ENCODE measurements at places on chromosomes 2 and 18.

DNA sequence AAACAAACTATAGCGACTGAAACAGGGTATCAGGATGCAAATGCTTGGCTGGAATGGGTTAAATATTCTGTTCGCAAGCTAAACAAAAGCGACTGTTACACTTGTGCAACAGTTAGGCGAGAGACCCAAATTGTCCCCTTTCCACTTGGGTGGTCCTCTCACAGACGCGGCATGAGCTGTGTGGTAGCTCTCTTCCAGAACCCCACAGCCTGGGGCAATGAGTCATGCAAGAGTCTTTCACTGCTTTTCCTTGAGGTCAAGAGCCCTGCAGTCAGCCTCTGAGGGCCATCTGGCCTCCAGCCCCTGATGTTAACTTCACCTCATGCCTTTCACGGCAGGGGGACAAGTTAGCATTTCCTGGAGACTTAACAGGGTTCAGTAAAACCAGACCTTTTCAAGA, 25.7 kb downstream of the SULT1C4 start:
- no peak for DNase-seq

DNA sequence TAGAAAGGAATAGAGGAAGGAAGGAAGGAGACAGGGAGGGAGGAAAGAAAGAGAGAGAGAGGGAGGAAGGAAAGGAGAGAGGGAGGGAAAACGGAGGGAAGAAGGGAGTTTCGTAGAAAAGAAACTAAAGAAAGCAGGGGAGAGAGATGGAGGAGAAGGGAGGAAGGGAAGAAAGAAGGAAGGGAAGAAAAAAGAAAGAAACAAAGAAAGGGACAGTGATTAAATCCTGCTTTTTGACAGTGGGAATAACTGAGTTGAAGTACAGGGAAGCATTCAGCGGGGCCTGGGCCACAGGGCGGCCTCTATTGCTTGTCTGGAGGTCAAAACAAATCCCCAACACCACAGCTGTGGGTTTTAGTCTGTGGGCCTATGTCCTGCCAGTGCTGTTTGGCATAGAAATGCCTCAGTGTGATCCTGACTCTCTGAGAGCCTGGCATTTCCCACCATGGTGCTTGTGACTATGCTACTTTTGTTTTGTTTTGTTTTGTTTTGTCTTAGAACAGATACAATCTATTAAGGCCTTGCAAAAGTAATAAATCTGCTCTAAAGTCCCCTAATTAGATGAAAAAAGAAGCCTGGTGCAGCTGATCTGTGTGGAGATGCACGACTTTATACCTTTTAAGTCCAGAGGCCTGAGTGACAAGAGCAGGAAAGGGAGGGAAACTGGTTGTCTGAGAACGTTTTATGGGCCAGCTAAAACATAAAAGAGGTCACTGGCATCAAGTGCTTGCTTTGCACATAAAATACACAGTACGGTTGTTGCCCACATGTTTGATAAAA, 40.0 kb downstream of the IL1RL2 start:
- DNase-seq: no peak

DNA sequence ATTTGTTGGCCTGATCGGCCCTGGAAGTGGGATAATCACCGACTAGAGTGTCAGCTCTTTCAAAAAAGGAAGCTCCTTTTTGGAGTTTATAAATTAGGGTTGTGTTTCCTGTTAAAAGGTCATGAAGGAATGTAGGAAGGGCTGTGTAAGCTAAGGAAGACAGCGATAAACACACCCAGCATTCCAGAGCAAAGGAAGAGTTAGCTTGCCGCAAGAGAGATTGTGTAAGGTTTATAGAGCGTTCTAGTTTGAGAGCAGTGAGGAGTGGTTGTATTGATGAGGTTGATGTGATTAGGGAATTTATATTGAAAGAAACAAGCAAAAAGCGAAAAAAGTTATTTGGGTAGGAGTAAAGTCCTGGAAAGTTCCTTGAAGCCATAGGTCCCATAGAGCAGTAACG, 3.5 kb upstream of the ILKAP start:
- no peak for DNase-seq

DNA sequence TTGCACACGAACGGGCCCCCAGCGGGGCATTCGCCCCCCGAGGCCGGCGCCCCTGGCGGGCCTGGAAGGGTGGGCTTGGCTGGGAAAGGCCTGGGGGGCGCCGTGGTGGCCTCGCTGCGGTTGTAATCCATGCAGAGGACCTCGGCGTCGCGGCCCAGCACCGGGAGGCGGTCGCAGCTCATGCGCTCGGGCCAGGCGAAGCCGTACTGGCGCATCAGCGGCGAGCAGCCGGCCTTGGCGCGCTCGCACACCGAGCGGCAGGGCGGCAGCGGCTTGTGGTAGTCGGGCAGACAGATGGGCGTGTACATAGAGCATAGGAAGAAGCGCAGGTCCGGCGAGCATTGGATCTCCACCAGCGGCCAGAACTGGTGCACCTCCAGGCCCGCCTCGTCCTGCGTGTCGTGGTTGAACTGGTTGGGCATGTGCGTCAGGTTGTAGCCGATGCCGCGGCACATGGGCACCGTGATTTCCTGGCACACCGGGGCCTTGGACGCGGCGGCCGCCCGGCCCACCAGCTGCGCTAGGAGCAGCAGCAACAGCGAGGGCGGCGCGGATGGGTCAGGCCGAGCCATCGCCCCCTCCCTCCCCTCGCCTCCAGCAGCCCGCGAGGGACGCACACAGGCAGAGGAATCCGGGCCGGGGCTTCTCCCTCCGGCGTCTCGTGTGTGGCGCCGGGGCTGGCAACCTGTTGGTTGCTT, 1.4 kb downstream of the FZD5 start:
- DNase-seq: no peak

DNA sequence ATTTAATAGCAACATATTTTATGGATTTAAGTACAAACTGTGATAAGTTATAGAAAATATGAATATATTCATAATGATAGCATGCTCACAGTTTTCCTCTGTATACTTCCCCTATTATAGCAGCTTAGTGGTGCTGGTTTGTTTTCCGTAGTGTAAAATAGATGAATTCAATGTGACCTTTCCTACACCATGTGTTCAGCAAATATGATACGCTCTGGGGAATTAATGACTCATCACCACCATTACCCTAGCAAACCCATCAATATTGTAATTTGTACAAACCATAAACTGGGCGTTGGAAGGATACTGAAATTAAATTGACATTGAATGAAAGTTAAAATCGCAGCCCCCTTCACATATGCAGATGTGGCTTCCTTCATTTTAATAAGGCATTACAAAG, 58.7 kb upstream of the CDH19 start:
- no peak for DNase-seq

GRCh38 chr2:172095905-172096625, 6.6 kb downstream of the DLX2 start:
- DNase-seq: no peak

DNA sequence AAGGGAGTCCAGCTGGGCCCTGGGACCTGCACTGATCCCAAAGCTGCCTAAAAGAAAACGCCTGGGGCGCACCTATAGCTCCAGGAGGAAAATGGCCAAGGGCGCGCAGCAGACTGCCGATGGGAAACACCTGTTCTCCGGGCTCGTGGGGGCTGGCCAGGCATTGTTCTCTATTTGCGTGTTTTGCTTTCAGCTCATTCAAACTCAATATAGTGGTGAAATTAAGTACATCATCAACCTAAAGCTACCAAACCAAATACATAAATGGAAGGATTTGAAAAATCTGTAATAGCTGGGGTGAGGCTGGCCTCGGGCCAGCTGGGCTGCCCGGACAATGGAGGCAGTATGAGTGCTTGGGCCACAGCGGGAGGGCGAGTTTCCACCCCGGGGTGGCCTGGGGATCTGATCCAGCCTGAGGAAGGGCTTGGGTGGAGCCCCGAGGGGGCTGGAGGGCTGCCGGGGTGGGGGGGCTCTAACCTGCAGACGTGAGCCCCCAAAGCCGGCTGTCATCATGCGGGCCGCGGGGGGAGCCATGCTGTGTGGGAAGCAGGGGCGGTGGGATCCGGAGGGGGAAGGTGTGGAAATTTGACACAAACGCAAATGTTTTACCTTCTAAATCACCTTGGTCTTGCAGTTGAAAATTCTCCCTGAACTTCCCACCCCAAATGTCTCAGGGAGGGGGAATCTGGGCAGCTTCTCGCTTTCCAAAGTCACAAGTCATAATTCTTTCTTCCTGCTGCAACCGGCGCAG, 77.6 kb downstream of the ASB1 start:
- DNase-seq: no peak

DNA sequence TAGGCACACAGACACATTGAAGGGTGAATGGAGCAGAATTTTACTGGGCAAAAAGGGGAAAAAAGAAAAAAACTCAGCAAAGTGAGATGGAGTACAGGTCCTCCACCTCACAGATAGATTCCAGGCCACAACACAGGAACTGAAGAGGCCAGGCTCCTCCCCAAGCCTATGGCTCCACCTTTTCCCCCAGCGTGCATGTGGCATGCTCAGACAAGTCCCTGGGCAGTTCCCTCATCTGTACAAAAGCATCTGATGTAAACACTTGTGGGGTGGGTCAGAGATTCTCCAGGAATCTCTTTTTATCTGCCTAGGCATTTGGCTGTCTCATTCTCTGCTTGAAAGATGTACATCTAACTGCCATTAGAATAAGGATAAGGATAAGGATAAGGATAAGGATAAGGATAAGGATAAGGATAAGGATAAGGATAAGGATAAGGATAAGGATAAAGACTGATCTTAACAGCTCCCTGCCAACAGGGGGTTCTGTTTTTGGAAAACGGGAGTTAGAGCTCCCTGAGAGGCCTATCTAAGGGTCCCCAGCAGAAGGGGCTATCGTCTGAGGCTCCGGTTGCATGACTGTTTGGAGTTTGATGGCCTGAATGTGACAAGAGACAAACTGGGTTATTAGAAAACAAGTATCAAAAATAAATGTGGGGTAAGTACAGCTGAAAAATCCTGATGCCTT, 17.2 kb upstream of the ASXL3 start:
- no peak for DNase-seq

DNA sequence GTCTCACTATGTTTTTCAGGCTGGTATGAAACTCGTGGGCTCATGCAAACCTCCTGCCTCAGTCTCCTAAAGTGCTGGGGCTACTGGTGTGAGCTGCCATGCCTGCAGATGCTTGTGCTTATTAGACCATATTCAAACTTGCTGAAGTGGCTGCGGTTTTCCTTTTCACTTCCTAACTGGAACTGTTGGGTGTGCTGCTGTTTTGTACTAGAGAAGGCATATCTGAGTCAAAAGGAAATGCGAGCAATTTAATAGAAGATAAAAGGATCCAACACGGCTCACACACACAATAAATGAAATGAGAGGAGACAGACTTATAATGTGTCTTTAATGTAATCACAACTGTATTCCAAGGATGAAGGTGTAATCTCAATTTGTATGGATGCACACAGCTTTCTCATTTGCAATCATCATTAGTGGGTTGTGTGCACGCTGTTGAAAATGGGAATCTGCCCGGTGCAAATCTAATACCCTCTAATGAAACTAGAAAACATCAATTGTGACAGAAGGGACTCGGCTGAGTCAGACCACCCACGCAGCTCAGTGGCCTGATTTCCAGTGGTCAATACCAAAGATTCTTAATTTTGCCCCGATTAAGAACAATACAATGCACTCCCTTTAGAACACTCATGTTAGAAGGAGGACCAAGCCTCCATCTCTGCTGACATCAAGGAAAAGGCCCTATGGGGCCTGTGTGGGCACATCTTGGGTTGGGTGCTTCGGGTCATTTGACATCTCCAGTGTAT, 532.7 kb downstream of the TDRD15 start:
- DNase-seq: no peak

GRCh38 chr2:229861431-229861830, 60.4 kb downstream of the TRIP12 start:
- no peak for DNase-seq

GRCh38 chr18:2502880-2503279, 68.4 kb downstream of the METTL4 start:
- DNase-seq: no peak

DNA sequence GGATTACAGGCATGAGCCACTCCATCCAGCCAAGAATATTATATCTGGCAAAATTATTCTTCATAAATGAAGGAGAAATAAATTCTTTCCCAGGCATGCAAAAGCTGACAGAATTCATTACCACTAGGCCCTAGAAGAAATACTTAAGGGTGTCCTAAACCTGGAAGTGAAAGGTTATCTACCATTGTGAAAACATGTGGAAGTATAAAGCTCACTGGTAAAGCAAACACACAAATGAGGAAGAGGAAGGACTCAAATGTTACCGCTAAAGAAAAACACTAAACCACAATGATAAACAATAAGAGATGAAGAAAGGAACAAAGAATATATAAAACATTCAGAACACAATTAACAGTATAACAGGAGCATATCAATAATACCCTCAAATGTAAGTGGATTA, 171.8 kb downstream of the CAMKMT start:
- DNase-seq: no peak

DNA sequence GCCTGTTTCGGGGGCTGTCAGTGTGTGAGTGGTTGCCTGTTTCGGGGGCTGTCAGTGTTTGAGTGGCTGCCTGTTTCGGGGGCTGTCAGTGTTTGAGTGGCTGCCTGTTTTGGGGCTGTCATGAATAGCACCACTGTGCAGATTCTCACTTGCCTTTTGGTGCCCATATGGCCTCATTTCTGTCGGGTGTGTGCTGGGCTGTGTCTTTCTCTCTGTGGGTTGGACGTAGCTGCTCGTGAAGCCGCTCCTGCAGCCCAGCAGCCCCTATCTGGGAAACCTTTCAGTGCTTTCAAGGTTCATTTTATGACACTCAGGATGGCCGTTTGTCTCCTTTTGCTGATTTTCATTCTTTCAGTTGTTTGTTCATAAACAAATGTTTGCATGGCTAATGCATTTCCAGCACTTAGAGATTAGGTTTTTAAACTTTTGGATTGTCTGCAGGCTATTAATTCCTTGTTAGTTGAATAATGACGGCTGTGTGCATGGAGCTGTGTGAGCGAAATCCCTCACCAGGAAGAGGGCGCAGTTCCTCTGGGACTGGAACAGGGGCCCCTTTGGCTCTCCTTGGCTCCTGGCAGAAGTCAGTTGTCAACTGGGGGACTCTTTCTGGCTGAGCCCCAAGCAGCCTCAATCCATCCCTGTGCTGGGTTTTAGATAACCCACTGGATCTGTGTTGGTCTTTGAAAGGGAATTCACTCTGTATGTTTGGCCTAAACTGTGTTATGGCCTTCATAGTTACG, 10.8 kb downstream of the AGAP1 start:
- DNase-seq: no peak

GRCh38 chr2:134926231-134926931, 7.8 kb downstream of the CCNT2 start:
- DNase-seq: no peak

GRCh38 chr18:38243291-38243690, 677.7 kb upstream of the CELF4 start:
- no peak for DNase-seq

GRCh38 chr2:96218508-96219131, 10.0 kb upstream of the STARD7 start:
- DNase-seq: no peak

DNA sequence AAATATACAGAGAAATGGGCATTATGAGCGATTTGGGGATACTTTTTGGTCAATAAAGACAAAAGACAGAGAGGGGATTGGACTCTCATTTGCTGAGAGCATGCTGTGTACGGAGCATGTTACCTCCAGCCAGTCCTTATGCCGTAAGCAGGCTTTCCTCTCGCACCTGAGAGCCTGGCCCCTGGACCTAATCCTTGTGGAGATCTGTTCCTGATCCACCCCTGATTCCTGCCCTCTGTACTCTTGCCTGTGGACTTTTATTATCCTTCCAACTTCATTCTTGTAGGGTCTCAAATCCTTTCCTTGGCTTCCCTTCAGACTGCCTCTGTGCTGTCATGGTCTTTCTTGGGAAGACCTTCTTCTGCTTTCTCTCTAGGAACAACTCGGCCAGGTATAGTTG, 803.1 kb upstream of the RAB6C start:
- no peak for DNase-seq
